ENCODE measurements at places on chromosomes 4 and X. TPM values are rescaled to one million over a fixed set of nuclear protein-coding genes. Genes with fewer than 3 reads are reported as not detected.

The GYPA gene
- not detected for total RNA-seq

The AKAP14 gene
- 2.5 TPM for total RNA-seq

The MAGEA4 gene
- total RNA-seq = 2.8 TPM

The UGT2B17 gene
- not detected for total RNA-seq

The NPFFR2 gene
- total RNA-seq = 5.9 TPM

The AADAT gene
- total RNA-seq = 4.5 TPM

The RNF150 gene
- 6.1 TPM for total RNA-seq

The HSFX4 gene
- not detected for total RNA-seq

The SHOX gene
- total RNA-seq = not detected

The MAP7D2 gene
- total RNA-seq = 0.90 TPM

The CPE gene
- 18.5 TPM for total RNA-seq

The ACE2 gene
- total RNA-seq = 0.10 TPM

The IGSF1 gene
- 19.5 TPM for total RNA-seq

The CXCL6 gene
- 9.5 TPM for total RNA-seq

The PCDH11X gene
- total RNA-seq = 22.6 TPM

The TBX22 gene
- 0.24 TPM for total RNA-seq

The TLR3 gene
- total RNA-seq = 0.38 TPM

The ZXDA gene
- 5.7 TPM for total RNA-seq

The CNKSR2 gene
- 40.9 TPM for total RNA-seq

The GABRE gene
- 8.3 TPM for total RNA-seq

The FAM47A gene
- total RNA-seq = not detected

The FAM3A gene
- 16.5 TPM for total RNA-seq

The FAM184B gene
- total RNA-seq = 0.49 TPM

The TCP11X2 gene
- total RNA-seq = 1.6 TPM

The TBC1D9 gene
- total RNA-seq = 0.66 TPM

The PDCL2 gene
- total RNA-seq = not detected

The SERPINA7 gene
- not detected for total RNA-seq

The CENPVL2 gene
- 5.2 TPM for total RNA-seq

The KCTD8 gene
- 6.1 TPM for total RNA-seq

The NSDHL gene
- total RNA-seq = 32.0 TPM

Data from GM23338 (cell line).